ENCODE measurements at places on chromosomes 2 and 18.

GRCh38 chr2:151051574-151052220 lies 210.0 kb downstream of the RBM43 start:
- no peak for DNase-seq

DNA sequence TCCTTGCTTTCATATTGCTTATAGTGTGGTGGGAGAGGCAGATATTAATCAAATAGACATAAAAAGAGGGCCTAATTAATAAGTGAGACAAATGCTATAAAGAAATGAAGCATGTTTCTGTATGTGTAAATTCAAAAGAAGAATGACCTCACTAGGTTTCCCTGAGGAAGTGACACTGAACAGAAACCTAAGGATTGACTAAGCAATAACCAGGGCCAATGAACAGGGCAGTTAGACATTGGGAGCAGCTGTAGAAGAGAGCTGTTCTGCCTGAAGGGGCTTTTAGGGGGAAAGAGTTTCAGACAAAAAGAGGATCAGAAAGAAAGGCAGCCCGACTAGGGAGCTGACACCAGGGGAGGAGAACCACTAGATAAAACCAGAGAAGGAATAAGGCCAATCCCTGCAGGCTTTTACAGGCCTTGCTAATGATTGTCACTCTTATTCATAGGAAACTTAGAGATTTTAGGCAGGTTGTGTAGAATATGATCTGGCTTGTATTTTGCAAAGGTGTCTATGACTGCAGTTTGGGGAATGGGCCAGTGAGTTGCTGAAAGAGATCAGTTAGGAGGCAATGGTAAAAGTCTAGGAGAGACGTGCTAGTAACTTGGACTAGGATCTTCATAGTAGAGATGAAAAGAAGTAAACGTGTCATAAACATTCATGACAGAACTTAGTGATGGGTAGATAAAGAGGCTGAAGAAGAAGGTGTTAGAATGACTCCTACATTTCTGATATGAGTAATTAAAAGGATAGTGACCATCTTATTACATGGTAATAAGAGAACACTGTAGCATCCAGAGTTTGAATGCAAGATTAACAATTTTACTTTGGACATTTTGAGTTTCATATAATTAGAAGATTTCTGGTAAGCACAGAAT lies 26.8 kb upstream of the NABP1 start:
- DNase-seq, result no peak

DNA sequence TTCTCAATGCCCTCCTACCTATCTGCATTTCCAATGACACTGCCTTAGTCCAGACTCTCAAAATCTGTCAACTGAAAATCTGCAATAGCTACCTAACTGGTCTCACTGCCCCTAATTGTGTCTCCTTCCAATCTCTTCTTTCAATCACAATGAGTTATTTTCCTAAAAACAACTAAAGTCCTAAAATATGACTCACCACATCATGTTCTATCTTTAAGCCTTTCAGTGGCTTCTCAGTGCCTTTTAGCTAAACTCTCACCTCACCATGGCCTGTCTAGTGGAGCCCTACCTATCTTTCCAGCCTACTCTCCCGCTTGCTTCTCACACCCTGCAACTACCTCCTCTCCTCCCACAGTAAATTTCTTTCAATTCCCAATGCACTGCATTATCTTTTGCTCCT lies 220.9 kb upstream of the PKDCC start:
- DNase-seq, result no peak

DNA sequence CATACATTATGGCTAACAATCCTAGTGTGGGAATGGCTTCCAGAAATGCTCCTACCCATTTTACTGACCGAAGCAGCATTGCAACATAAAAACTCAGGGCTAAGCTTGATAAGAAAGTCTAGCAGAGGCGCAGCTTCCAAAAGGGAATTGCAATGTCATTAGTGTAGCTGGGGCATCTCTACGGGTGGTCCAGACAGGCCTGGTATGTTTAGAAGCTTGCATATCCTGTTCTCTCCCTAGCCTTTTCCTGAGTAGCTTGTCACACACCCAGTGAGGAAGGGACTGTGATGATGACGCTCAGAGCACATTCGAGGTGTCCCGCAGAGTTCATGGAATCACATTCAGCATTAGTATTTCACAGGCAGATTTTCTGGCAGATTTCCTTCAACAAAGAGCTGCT lies 38.0 kb upstream of the COL5A2 start:
- no peak for DNase-seq

DNA sequence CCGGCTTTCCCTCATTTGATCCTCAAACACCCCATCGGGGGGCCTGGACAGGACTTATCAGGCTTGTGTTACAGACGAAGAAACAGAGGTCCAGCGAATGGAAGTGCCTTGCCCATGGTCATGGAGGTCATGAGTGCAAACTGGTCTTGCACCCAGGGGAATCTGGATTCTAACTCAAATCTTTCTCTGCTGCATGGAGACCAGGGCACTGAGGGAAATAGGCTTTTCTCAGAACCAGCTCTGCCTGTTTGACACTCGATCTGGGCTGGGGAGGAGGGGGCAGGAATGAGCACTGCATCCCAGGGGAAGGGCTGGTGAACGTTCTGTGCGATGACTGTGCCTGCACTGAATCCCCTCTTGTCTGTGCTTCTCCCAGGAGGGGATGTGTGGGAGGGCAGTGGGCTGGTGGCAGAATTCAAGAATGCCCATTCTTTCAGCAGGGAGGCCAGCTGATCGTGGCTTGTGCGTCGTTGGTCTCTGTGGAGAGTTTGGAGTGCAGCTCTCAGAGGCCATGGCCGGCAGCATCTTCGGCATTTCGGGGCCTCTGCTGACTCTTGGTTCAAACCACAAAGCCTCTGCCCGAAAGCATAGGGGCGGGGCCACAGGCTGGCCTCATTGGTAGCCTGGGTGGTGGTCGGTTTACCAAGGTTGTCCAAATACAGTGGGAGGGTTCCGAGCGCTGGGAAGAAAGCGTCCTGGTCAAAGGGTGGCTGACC lies 171.6 kb downstream of the DDX1 start:
- DNase-seq, result no peak

- no peak for DNase-seq
These were observed 374.8 kb upstream of the TRIB2 start for GRCh38 chr2:12341920-12342319.

DNA sequence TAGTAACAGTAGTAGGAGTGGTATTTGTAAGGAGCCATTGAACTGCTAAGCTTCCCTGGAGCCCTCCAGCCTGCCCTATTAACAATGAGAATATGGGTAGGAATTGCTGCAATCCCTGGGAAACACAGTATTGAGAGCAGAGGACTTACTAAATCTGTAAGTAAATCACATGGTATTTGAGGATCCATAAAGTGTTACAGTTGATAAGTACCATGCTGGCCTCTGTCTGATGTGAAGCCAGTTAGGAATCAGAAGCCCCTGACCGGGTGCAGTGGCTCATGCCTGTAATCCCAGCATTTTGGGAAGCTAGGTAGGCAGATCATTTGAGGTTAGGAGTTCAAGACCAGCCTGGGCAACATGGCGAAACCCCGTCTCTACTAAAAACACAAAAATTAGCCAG lies 224.6 kb downstream of the C1D start:
- DNase-seq, result no peak

DNA sequence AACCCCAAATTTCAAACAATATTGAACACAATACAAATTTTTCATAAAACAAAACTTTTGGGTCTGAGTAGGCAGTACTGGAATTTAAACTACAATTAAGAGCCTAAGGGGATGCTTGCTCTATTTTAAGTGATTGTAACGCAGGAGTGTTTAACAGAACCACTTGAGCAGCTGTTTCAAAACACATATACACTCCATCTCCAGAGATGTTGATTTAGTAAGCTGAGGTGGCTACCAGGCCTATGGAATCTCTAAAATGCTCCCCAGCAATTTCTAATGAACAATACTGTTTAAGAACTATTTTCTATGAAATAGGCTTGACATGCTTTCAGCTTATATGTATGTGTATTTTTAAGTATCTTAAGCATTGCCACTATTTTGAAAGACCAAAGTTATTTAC lies 58.5 kb downstream of the SP3 start:
- no peak for DNase-seq

DNA sequence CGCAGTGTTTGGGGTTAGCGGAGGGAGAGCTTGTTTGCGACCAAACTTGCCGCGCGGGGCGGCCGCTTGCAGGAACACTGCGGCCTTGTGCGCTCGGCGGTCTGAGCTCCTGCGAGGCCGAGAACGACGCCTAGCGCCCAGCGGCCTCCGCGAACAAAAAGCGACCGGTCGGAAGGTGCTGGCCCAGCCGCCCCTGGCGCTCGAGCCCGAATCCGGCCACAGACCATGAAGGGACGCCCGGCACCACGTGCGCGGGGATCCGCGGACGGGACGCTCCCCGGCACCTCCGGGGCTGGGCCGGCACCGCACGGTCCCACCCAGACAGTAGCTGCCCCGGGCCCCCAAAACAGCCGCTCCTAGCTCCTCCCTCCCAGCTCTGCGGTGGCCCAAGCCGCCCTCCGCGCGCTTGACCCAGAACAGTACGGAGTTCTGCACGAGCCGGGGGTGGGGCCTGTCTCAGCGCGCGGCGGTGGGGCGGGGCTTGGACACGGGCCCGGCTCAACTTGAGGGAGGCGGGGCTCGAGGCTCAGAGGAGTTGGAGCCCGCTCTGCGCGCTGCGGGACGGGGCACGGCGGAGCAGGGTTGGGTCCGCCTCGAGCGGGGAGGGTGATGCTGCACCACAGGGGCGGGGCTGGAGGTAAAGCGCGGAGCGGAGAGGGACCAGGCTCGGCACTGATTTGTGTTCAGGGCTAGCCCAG lies 664 bp upstream of the IMPA2 start:
- DNase-seq, result peak; percentile 94

GRCh38 chr2:205020673-205021072 lies 475.4 kb downstream of the PARD3B start:
- no peak for DNase-seq

GRCh38 chr2:25566694-25567093 lies 106.7 kb downstream of the DTNB start:
- no peak for DNase-seq

GRCh38 chr18:60838677-60839076 lies 466.1 kb upstream of the MC4R start:
- DNase-seq, result no peak

- no peak for DNase-seq
These were observed 249.0 kb downstream of the CDH20 start for GRCh38 chr18:61582202-61582710.

DNA sequence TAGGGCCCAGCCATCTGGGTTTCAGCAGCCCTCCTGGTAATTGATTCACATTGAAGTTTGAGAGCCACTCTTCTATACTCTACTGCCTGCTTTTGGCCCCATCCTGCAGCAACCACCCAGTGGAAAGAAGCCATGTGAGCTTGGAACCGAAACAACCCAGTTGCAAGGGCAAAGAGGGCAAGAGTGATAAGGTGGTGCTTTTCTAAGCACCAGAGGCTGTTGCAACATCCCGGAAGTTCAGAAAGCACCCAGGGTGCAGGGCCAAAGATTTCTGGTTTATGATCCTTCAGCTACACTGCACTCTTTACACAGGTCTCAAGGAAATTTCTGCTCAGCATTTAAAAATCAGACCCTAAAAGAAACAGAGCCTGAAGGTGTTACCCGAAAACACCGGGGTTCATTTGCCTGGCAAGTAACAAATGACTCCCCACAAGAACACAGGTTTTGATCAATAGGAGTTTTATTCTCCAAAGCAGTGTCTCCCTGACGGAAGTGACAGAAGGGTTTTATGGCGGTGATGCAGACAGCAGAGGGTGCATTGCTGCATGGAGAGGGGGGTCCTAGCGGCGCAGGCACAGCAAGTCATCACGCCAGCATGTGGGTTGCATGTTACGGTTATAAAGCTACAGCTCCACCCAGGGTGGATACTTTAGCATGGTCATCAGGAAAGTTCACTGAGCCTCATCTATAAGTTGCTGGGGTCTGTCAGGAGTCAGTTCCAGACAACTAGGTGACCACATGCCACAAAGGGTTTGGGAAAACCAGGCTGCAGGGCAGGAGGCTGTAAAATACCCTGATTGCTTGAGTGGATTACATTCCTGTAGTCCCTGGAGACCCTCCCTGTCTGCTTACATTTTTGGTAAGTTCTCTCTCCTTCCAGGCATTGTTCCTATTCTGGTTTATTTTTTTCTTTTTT lies 28.8 kb upstream of the TMEM37 start:
- DNase-seq, result no peak

DNA sequence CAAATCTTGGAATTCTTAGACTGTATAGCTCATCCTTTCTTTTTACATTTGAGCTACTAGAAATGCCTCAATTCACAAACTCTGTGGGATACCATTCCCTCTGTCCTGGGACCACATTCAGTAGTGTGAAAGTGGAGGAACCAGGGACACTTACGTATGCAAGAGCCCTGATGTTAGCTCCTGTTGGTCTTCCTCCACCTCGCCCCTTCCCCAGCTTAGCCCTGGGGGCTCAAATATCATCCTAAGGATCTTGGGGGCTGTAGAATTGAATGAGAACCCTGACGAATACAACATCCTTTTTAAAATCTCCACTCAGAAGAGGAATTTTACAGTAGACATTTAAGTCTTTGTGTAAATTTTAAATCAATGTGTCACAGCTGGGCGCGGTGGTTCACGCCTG lies 65.2 kb upstream of the RAPH1 start:
- no peak for DNase-seq

GRCh38 chr2:222293660-222294630 lies 4.9 kb downstream of the PAX3 start:
- DNase-seq, result no peak

- no peak for DNase-seq
These were observed 69.6 kb upstream of the RMDN2 start for GRCh38 chr2:37855283-37856041.

- no peak for DNase-seq
These were observed 568.2 kb downstream of the THSD7B start for GRCh38 chr2:137333386-137334165.

DNA sequence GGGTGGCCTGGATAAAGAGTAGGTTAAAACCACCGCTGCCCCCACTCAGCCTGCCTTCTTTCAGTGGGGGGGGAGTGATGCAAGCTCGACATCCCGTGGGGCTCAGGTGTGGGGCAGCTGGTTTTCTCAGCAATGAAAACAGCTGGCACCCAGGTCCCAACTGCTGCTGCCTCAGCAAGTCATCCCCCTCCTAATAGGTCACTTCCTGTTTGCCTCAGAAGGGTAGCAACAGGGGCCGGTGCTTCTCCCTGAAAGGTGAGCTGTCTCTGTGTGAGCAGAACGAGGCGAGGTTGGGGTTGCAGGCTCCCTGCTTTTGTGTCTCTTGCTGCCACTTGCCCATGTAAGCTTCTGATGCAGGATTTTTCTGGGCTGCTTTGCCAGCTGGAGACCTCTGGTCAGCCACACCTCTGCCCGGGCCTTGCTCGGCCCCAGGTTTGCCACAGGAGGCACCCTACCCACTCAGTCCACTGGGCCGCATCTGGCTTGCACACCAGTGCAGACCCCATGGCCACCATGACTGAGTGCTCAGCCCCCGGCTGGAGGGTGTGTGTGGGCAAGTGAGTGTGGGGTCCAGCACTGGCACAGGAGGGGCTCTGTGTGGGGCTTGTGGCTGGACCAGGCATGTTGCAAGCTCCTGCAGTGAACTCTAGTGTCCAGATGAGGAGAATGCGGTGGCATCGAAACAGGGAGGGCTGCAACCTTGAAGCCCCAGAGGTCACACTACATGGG lies 11.5 kb upstream of the ASB1 start:
- no peak for DNase-seq

GRCh38 chr2:85887566-85888019 lies 1.2 kb downstream of the ST3GAL5 start:
- DNase-seq, result peak; percentile 39

- DNase-seq, result no peak
These were observed 30.6 kb upstream of the NPAS2 start for GRCh38 chr2:100789361-100789760.

Data from stimulated activated CD8-positive, alpha-beta memory T cell treated with anti-CD3 and anti-CD28 coated beads, Interleukin-2, amount 100 ng/mL, for 48 hours (primary cell).